NCI-H1417 treated with DMSO at 0.1 percent for 48 hours (cell line): ENCODE measurements at places on chromosomes 5 and 9.

DNA sequence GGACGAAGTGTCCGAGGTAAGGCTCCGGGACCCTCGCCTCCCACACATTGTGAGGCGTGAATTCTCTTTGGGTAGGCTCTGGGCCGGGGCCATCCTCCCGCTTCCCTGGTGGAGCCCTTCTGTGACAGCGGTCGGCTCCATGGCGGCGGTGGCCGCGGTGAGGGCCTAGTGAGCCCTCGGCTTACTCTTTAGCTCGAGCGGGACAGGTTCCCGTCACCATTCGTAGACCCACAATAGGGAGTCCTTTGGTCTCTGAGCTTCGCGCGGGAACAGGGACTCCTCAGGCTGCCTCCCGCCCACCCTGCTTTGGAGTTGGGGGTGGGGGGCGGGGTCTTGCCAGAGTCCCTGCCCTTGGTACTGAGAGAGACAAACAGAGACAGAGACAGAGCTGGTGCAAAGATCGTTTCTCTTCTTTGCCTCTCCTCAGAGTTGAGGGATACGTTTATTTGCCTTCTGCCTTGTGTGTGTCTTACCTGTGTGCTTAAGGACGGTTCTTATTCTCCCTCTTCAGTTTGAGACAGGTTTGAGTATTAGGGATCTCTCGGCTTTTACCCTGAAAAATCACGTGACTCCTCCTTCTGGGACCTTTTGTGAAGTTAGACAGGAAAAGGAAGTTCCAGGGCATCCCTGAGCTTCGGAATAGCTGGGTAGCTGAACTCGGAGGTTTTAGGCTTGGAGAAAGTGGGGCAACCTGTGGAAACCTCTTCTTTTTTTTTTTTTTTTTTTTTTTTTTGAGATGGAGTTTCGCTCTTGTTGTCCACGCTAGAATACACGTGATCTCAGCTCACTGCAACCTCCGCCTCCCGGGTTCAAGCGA lies 833 bp downstream of the ANKHD1 start:
- no peak for DNase-seq

DNA sequence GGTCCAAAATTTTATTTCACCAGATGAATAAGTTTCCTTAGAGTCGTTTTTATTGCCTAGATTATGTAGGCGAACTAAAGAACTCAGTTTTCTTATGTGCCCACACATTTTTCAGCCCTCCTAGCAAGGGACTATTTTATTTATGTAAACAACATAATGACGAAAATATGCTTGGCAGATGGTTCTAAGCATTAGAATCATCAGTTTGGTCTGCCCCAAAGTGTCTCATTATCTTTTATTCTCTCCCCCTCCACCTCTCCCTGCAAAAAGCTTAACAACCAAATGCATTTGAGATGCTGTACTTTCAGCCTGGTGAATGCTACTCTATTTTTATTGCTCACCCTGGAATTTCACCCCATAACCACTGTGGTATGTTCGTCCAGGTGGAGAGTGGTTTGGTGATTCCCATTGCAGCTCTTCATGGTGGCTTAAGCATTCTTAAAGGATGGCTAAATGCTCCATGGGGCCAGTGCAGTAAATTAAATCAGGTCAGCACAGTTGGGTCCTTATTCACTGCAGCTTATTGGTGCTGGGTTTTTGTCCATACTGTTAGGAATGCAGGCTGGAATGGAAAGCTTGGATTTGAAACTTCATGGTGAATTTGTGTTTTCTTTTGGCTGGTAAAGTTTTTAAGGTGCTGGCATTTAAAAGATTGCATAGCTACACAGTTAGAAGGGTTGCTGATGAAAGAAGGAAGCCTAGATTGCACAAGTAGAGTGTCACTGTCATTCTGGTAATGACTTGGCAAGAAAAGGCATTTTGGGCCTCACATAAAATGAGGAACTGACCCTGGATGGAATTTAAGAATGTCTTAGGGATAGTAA lies 39.2 kb downstream of the TLE4 start:
- DNase-seq: no peak

- DNase-seq: no peak
Observed at GRCh38 chr5:172904643-172905345, 54.4 kb upstream of the RPL26L1 start.

DNA sequence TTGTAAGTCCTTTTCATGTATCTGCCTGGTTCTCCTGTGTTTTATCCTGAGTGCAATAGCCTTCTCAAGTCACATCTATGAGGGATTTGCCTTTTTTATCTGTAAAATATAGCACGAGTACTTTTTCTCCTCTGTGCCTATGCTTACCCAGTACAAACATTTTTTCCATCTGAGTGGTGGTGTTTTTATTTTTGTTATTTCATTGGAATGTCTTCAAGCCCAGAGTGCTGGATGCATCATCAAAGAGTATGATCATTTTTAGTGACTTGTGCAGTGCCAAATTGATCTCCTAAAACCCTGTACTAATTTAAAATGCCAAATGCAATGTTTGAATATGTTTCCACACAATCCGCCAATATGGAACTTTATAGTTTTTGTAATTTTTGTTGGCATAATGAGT lies 86.1 kb downstream of the TLE4 start:
- DNase-seq: no peak

GRCh38 chr5:122258241-122258640 lies 53.8 kb upstream of the SNCAIP start:
- DNase-seq: no peak

- no peak for DNase-seq
Observed at GRCh38 chr5:74342948-74343682, 297.4 kb downstream of the ENC1 start.
